ENCODE measurements at places on chromosomes 12 and 14. TPM values are rescaled to one million over a fixed set of nuclear protein-coding genes. Genes with fewer than 3 reads are reported as not detected.

The JDP2 gene
- total RNA-seq = 17.8 TPM

The APOF gene
- not detected for total RNA-seq

The HOXC10 gene
- not detected for total RNA-seq

The MFAP5 gene
- total RNA-seq = 48.1 TPM

The CLEC2A gene
- not detected for total RNA-seq
